Stimulated activated CD4-positive, alpha-beta T cell treated with anti-CD3 and anti-CD28 coated beads, Interleukin-2, amount 100 ng/mL, for 4 hours (primary cell): ENCODE measurements at places on chromosomes 1 and 21.

DNA sequence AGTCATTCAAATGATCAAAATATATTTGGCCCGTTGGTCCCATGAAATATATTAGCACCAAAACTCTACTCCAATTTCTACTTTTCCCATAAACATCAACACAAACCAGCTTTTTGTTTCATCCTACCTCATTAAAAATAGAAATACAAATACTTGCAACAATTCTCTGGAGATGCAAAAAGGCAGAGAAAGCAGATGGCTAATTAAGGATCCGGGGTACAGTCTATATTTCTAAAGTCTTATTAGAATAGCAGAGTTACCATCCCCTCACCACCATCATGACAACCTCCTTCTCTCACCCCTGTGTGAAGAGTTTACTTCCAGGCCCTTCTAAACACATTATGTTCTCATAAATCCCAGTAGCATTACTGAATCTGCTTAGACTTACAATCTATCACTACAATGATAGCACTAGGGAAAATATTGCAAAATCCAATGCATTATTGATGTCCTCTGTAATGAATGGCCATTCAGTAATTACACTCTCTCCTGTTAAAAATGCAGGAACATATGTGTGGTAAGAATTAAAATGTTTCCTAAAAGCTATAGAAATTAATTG is 133.8 kb downstream of the HHIPL2 start:
- no peak for DNase-seq

- no peak for DNase-seq
Observed at GRCh38 chr1:193538003-193538354, 351.6 kb upstream of the B3GALT2 start.

- DNase-seq = no peak
Observed at GRCh38 chr1:109823543-109824348, 60.0 kb upstream of the EPS8L3 start.

DNA sequence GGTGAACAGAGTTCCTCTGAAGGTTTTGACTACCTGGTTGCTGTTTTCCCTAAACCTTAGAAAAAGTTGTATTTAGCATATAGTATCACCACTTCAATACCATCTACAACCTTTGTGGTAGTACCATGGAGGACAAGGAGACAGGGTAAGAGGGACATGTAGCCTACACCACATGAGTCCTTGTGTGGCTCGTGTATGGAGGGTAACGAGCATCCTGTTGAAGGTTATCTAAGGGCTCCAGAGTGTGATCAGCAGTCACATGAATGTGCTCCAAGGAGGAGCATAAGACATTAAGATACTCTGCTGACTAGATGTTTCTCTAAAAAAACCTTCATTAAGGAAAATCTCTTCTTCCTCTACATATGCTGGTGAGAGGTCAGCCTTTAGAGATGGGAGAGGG is 67.3 kb downstream of the VCAM1 start:
- no peak for DNase-seq

- DNase-seq = no peak
Observed at GRCh38 chr1:167781558-167781957, 59.8 kb downstream of the MPZL1 start.

DNA sequence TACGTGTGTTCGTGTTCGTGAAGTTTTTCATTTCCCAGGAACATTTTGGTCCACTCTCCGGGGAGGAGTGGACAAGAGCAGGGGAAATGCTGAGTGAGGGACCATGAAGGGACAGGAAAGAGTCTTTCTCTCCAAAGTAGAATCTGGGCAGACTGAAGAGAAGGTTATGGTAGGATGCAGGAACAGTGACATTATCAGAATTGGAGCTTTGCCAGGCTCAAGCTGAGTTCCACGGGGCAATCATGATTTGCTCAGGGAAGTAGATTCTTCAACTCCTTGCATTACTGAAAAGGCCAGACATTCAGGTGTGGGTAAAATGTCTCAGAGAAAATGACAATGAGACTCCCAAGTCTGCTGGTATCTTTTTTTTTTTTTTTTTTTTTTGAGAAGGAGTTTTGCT is 16.6 kb downstream of the ATP1A4 start:
- no peak for DNase-seq

- DNase-seq = no peak
Observed at GRCh38 chr1:26268290-26269197, 11.3 kb upstream of the SH3BGRL3 start.

DNA sequence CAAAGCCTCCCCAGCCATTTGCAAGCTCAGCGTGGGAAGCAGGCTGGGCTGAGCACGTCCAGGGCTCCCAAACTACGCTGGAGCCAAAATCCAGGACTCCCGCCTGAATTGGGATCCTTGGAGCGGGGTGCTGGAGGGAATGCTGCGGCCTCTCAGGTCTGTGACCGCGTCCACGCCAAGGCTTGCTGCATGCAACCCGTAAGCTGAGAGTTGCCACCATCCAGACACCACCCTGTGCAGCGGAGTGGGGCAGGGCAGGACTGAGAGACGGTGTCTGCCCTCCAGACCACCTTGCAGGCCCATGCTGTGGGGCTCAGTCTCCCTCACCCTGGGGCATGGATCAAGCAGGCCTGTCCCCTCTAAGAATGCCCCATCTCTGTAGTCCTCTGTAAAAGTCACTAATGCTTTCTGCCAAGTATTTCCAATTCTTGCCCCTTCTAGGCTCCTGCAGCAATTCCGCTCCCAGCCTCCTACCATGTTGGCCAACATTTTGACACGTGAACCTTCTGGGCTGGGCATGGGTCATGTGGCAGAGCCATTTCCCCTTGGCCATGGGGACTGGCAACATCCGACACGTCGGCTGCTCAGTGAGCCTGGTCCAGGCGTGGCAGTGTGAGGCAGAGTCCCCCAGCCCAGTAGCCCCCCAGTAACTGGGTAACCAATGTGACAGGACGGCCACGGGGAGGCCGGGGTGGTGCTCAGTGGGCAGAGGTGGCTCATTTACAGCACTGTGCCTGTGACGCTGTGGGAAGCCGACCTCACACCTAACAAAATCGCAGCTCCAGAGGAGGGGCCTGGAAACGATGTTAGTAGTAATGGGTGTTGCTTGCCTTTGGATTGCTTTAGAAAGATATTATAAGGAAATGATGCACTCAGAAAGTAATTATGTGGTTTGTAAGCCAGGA is 57.9 kb upstream of the PDE9A start:
- no peak for DNase-seq

DNA sequence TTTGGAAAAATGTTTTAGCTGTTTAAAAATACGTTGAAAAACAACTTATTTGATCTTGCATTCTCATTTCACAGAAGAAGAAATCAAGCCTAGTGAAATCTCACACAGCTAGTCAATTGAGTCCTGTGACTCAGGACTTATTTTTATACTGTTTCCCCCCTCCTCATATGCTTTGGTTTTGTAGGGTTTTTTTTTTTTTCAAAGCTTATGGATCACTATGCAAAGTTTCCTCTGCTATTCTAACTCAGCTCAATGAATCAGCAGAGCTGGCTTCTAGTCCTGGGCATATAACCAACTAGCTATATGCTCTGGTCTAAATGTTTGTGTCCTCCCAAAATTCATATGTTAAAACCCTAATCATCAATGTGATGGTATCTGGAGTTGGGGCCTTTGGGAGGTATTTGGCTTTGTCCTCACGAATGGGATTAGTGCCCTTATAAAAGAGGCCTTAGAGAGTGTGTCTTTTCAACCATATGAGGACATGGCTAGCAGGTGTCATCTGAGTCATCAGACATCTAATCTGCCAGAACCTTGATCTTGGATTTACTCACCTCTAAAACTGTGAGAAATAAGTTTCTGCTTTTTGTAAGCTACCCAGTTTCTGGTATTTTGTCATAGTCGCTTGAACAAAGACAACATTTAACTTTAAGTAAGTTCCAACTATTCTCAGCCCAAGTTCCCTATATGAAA is 317.2 kb upstream of the C1orf87 start:
- no peak for DNase-seq

DNA sequence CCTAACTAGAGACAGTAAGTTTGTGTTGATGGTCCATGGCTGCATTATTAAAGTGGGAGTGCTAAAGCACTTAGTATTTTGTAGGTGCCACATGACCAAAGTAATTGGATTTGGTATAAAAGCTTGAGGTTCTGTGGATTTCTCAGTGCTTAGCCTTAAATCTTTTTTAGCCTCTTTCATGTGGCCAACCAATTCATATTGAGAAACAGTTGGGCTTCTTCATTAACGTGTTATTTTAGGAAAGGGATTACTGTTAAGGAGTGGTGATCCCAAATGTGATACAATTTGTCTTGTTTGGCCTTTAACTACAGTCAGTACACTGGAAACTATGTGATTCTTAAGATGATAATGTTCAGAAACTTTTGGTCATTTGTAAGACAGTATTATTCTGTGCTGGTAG is 25.5 kb downstream of the MAN1A2 start:
- DNase-seq = no peak

- DNase-seq = peak; percentile 6
Observed at GRCh38 chr1:214637722-214638458, 34.9 kb downstream of the CENPF start.

DNA sequence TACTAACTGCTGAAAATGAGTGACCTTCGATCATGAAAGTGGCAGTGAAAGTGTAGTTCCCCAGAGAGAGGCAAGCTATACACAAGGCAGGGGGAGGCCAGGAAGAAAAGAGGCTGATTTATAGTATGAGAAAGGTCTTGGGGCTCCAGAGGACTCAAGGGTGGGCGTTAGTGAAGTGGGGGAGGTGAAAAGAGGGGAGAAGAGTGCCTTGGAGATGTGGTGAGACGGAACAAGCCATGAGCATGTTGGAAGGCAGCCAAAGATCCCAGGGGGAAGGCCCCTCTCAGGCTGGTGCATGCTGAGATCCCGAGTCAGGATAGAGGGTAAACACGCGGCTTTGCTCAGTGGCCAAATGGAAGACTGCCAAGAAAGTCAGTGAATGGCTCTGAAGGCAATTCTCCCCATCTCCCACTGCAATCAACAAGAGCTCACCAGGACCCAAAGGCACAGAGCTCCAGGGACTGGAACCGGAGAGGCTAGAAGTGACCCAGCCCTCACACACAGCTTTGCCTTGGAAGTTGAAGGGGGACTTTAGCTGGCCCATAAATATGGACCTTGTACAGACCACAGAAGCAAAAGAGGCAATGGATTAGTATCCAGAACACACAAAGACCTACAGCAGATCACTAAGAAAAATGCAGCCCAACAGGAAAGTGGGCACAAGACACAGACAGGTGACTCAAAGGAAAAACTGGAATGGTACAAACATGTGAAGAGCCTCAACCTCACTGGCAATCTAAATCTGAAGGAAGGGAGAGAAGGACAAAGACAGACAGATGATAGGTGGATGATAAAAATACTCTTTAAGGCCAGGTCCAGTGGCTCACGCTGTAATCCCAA is 49.6 kb downstream of the HSF2BP start:
- DNase-seq = no peak

- DNase-seq = no peak
Observed at GRCh38 chr1:89957107-89957506, 37.8 kb upstream of the ZNF326 start.

- DNase-seq = no peak
Observed at GRCh38 chr1:4171480-4172450, 271.7 kb upstream of the C1orf174 start.

DNA sequence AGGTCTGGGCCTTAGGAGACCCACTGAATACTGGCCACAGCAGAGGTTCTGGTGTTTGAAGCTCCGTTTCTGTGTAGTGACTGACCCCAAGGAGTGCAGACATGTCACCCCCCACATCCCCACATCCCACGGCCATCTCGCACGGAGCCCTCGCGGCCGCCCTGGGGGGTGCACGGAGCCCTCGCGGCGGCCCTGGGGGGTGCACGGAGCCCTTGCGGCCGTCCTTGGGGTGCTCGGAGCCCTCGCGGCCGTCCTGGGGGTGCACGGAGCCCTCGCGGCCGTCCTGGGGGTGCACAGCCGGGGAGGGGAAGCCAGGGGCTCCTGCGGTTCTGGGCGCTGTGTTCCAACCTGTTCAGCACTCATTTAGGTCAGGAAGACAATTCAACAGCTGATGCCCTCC is 68.4 kb downstream of the SCCPDH start:
- DNase-seq = no peak

DNA sequence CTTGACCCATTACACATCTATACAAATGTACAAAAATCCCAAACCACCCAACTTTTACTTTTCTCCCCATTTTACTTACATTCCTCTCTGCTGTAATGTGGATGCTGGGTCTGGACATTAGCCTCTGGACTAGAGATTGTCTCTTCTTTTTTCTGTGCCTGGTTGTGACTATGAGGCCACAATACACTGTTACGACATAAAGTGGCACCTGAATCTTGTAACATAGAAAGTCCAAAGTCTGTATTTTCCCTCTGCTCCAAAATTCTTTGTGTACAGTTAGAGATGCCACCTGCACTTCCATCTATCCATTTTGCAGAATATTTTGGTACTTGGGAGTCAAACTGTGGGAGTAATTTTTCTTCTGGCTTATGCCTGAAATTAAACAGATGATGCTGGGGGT is 22.7 kb downstream of the C21orf91 start:
- no peak for DNase-seq

GRCh38 chr1:161282991-161283390 is 24.4 kb downstream of the PCP4L1 start:
- no peak for DNase-seq

- DNase-seq = no peak
Observed at GRCh38 chr1:72917920-72918319, 635.6 kb upstream of the NEGR1 start.

- no peak for DNase-seq
Observed at GRCh38 chr21:45630066-45630694, 13.3 kb upstream of the PCBP3 start.

GRCh38 chr1:13828454-13829151 is 128.6 kb downstream of the PRDM2 start:
- no peak for DNase-seq

DNA sequence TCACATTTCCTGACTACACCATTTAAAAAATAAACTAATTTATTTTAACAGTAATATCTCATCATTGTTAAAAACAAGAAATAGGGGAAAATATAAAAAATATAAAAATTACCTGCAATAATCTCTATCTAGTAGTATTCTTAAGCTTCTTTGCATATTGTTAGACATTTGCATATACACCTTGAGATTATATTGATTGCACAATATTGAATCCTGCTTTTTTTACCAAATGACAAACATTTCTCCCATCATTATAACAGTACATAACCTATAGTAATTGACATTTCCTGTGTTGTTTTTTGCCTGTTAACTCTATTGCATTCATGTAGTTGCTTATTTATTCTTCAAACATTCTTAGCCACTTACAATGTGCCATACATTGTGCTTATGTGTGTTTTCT is 11.7 kb upstream of the CR1L start:
- no peak for DNase-seq

- DNase-seq = no peak
Observed at GRCh38 chr1:65476327-65476726, 55.9 kb downstream of the LEPR start.

DNA sequence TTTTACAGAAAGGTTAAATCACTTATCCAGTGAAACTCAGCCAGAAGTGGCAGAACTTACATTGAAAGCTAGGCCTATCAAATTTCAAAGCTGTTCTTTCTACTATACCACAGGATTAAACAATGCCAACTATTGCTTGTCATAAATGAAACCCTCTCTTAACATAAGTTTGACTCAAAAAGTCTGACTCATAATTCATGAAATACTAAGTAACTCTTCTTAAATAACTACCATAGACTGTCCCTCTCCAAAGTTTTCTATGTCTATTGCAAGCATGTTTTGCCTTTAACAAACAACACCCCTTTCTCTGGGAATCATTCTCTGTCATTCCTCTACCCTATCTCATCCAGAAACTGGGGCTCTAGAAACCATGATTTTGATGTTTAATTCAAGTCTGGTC is 109.5 kb upstream of the UBE2U start:
- no peak for DNase-seq
